ENCODE measurements at places on chromosomes 1 and 21. TPM values are rescaled to one million over a fixed set of nuclear protein-coding genes. Genes with fewer than 3 reads are reported as not detected.

DNA sequence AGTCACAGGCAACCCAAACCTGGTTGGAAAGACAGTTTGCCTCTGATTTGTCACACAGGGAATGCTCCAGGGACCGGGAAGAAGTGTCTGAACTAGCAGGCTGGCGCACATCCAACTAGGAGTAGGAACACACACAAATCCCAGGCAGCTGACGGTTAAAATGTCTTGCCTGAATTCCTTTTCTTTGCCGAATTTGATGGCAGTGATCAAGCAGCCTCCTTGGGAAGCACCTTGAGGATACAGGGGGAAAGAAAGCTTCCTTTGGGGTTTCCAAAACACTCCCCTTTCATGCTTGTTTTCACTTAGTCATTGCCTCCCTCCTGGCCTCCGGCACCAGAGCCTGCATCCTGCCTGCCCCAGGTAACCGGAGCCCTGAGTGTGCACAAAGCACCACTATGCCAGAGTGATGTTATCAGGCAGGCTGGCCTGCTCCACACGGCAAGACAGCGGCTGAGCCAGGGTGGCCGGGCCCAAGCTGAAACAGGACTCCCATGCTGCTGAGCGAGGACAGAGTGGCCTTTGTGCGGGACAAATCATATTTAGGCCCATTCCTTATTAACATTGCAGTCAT, 193.8 kb downstream of the LMX1A start:
- no peak for DNase-seq

LCE3D gene
- not detected for polyA plus RNA-seq

- no peak for DNase-seq
Measured at GRCh38 chr1:114196992-114197907, 43.6 kb upstream of the SYT6 start.

DNA sequence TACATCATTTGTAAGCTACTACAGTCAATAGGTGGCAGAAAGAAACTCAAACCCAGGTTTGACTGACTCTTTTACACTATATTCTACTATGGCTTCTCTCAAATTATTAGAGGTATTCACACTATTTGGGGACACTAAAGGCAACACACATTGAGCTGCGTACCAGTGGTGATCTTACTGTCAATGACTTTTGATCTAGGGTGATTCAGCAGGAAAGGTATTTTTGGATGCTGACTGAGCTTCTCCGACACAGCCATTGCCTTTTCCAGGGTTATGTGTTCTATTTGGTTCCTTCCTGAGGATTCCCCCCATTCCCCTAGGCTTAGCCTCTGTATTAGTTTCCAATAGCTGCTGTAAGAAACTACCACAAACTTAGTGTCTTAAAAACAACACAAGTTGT, 73.2 kb upstream of the JAK1 start:
- DNase-seq = no peak

IGSF3 gene
- polyA plus RNA-seq = 26.2 TPM

C1orf35 gene
- polyA plus RNA-seq = 11.5 TPM

GSTM1 gene
- polyA plus RNA-seq = 112 TPM

GRCh38 chr1:232524056-232524455, 105.9 kb downstream of the SIPA1L2 start:
- no peak for DNase-seq

DNA sequence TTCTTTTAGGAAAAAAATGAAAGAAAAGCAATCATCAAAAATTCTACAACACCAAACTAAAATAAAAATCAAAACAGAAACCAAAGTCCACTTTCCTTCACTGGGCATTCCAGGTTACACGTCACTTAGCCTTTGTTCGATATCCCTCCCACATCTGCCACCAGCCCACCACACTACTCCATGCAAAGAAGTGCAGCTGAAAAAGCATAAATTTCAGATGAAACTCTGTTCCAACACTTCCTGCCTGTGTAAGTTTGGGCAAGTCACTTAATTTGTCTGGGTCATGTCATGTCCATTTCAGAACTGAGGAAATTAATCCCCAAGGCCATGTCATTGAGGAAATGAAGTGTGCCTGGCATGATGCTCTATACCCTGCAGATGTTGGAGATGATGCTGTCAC, 354.3 kb upstream of the USP24 start:
- DNase-seq = no peak

DNA sequence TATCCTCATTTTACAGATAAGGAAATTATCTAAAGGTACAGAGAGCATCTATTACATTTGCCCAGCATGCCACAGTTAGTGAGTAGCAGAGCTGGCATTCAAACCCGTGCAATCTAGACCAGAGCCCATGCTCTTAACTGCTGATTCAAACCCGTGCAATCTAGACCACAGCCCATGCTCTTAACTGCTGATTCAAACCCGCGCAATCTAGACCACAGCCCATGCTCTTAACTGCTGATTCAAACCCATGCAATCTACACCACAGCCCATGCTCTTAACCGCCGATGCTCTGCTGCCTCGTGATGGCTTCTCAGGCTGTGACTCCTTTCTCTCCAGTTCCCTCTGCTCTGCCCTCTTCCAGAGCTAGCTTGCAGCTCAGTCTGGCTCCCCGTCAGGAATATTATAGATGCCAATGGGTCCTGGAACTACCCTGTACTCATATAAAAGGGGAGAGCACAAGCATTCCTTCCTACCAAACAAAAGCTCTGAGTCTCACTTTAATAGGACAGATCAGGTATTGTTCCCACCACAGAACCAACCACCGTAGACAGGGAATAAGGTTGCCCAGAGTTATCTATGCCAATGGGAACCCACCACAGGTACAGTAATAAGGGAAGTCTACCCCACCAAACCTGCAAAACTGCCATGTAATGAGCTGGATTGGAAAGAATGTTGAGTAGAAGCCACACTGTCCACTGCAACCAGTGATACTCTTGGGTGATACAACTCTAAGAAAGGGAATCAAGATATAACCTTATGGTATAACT, 78.4 kb downstream of the SMYD3 start:
- no peak for DNase-seq

SMIM12 gene
- polyA plus RNA-seq = 30.6 TPM

ZNF695 gene
- 3.9 TPM for polyA plus RNA-seq

HES5 gene
- polyA plus RNA-seq = 0.36 TPM

GRCh38 chr1:209619696-209620486, 32.3 kb downstream of the LAMB3 start:
- DNase-seq = no peak

OSCP1 gene
- 23.9 TPM for polyA plus RNA-seq

- DNase-seq = no peak
Measured at GRCh38 chr1:224879162-224879803, 50.2 kb upstream of the DNAH14 start.

- DNase-seq = no peak
Measured at GRCh38 chr1:9822897-9823692, 670 bp downstream of the CLSTN1 start.

ST7L gene
- 32.6 TPM for polyA plus RNA-seq

- no peak for DNase-seq
Measured at GRCh38 chr21:41357546-41357945, 4.3 kb upstream of the MX2 start.

GRCh38 chr1:167643441-167643840, 13.4 kb downstream of the RCSD1 start:
- no peak for DNase-seq

NOC2L gene
- polyA plus RNA-seq = 67.3 TPM

DNA sequence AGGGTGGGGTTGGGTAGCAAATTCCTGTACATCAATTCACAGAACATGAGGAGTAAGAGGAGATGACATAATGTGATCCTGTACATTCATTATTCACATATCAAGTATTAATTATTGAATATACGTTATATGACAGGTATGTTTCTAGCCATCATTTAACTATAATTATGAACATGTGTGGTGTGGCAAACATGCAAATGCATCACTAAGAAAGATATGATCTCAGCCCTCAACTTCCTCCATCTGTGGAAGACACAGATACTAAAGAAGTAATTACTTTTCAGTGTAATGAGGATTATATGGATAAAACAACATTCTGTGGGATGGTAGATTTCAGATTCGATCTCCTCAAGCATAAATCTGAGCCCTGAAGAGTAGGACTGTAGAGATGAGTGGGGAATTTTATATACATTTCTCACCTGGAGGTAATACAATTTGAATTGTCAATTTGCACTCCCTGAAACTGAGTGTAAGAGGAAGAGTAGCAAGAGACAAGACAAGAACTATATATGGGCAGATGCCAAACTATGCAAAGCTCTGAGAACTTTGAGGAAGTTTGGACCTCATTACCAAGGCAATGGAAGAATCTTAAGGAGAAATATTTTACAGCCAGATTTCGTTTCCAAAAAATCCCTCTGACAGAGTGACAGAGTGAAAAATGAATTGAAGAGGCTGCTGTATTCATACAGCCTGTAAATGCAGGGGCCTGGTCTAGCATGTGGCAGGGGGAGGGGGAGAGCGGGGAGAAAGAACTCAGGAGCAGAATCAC, 275.5 kb downstream of the TPR start:
- no peak for DNase-seq

NTMT2 gene
- not detected for polyA plus RNA-seq

GRCh38 chr1:235758931-235759330, 107.8 kb downstream of the LYST start:
- no peak for DNase-seq

DNA sequence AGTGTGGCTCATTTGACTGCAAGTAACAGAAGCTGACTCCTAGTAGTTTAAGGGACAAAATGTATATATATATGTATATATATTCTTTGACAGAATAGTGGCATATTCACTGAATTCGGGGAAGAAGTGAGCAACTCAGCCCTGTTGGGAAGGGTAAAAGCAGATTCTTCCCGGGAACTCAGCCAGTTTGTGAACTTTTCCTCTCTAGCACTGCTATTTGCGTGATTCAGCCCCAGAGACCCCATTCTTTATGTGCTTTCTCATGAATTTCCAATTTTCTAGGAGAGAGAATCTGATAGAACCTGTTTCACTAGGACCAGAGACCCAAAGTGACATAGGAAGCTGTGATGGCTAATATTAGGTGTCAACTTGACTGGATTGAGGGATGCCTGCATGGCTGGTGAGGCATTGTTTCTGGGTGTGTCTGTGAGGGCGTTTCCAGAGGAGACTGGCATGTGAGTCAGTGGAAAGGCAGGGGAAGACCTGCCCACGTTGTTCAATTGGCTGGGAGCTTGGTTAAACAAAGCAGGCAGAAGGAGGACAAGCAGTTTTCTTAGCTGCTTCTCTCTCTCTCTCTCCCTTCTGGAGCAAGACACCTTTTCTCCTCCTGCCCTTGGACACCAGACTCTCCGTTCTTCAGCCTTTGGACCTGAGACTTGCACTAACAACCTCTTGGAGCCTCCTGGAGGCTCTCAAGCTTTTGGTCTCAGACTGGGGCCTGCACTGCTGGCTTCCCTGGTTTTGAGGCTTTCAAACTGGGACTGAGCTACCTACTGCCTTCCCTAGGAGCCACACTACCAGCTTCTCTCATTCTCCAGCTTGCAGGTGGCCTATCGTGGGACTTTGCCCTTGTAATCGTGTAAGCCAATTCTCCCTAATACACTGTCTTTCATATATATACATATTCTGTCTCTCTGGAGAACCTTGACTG, 93.4 kb upstream of the KCNK1 start:
- DNase-seq = no peak

GRCh38 chr21:46193829-46194373, 9.6 kb upstream of the SPATC1L start:
- no peak for DNase-seq

- no peak for DNase-seq
Measured at GRCh38 chr1:14148526-14148925, 448.5 kb downstream of the PRDM2 start.

VTCN1 gene
- 28.5 TPM for polyA plus RNA-seq

DNA sequence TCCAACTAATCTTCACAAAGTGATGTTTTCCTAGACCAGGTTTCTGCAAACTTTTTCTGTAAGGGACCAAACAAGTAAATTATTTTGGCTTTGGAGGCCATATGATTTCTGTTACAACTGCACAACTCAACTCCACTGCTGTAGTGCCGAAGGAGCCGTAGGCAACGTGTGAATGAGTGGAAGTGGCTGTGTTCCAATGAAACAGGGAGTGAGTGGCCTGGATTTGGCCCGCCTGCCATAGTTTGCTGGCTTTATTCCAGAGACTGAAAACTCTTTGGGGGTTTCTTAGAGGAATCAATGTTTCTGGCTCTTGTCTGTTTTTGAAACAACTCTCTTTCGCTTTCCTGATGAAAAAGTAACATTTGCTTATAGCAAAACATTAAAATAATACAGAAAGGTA, 12.6 kb upstream of the ACTL8 start:
- no peak for DNase-seq

DNA sequence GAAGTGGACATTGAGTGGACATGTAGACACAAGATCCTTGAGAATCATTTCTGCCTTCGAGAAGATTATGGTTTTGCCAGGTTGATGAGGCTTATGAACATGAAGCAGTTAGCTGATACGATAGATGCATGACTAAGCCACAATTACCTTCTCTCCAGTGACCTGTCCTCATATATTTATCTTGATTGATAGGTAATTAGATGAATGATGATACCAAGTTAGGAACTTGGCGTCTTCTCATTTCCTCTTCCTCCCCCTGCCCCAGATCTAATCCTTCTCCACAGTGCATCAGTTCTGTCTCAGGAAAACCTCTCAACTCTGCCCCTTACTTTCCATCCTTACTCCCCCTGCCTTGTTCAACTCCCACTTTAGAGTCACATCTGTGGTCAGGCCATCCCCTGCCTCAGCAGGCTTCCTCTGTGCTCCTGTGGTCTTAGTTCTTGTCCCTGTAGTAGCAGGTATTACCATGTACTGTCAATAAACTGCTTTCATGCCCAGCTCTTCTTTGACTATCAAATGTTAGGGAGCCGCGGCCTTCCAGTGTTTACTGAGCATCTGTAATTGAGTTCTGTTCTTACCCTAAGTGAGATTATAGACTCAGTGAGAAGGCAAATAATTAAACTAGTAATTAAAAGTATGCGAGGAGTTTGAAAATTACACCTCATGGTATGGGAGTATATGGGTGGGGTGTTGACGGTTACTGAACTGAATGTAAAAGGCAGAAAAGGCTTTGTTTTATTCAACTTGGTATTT, 5.1 kb downstream of the ST6GALNAC3 start:
- DNase-seq = no peak

PTCH2 gene
- polyA plus RNA-seq = 4.5 TPM

SLC1A7 gene
- polyA plus RNA-seq = 0.86 TPM

DNA sequence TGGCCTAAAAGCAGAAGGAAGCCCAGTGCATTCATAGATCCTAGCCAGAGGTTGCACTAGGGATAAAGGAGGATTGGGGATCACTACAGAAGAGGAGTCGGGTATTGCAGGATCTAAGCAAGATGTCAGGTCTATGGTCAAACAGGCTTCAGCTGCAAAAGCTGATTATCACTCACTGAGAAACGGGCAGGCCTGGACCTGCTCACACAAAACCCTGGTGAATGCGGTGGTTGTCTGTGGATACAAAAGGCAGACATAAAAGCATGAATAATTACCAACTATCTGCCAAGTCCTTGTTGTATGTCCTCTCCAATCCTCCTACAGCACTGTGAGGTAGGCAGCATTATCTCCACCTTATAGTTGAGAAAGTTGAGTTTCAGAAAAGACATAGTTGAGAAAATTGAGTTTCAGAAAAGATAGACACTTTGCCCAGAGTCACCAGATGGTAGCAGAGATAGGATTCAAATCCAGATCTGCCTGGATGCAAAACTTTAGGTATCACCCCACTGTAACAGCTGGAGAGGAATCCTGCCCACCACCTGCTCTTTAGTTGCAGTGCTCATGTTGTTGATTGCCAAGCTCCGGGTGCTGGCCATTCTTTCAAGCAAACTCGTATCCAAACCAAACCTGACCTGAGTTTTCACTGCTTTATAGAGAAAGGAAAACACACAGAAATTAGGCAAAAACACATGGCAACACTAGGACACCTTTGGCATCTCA, 49.6 kb upstream of the HOOK1 start:
- no peak for DNase-seq

All from left renal pelvis (tissue), 4 donors.